CD4-positive, CD25-positive, alpha-beta regulatory T cell (primary cell): ENCODE measurements at places on chromosomes 12 and 14. TPM values are rescaled to one million over a fixed set of nuclear protein-coding genes. Genes with fewer than 3 reads are reported as not detected.
A peak's percentile ranks its signal among the peaks of the same experiment; 100 is the strongest.

The SELPLG gene
- 218 TPM for total RNA-seq

The RIMBP2 gene
- not detected for total RNA-seq

DNA sequence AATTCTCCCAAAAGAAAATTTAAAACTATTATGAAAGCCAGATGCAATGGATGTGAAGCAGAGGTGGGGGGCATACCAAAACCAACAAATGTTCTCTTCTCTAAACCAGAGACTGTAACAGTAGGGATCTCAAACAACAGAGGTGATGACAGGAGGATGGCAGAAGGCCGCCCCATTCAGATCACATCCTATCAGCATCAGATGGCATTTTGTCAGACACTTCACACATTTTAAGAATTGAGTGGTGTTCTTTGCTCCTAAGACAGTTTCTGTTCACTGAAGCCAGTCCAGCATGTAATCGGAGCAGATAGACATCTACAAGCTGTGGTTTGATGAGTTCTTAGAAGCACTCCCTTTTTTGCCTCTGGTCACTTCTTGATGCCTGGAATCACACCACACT is 59.6 kb upstream of the SRRM4 start:
- H3K27ac ChIP-seq, result no peak overlapping the region
- no peak overlapping the region for H3K4me3 ChIP-seq
- no peaks in the 10 kb centered on the region for H3K4me1 ChIP-seq
- no peaks in the 10 kb centered on the region for H3K27me3 ChIP-seq
- no peak for DNase-seq

DNA sequence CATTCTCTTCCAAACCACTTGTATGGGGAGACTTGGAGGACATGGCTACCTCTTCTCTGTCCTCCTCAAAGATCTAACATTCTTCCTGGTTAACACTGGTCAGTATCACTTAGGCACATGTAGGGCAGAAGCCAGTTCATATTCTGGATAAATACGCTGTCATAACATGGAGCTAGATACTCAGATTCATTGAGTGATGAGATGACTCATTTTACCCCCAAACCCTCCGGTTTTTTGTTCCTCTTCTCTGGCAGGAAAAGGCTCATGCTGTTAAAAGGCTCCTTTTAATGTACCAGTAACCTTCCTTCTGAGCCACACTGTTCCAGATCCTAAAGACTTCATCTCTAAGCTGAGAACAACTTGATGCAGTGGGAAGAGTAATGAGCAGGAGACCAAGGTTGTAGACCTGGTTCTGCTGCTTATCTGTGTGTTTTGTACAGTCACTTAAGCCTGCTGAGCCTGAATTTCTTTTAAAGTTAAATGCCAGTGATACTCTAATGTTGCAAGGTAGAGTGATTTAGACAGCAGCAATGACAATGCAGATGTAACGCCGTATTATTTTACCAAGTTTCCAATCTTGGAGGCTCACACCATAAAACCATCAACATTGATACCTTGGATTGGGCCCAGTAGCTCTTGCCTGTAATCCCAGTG is 57.3 kb upstream of the ELK3 start:
- no peak for DNase-seq
- H3K27ac ChIP-seq, result no peak overlapping the region
- no peak overlapping the region for H3K4me3 ChIP-seq
- no peaks in the 10 kb centered on the region for H3K27me3 ChIP-seq
- H3K4me1 ChIP-seq, result no peaks in the 10 kb centered on the region

- H3K36me3 ChIP-seq, result peaks cover 12% of the 10 kb centered on the region
- H3K4me1 ChIP-seq, result peaks cover 41% of the 10 kb centered on the region
- no peaks in the 10 kb centered on the region for H3K27me3 ChIP-seq
- no peak for DNase-seq
- H3K4me3 ChIP-seq, result peak overlapping the region; percentile 81
These were observed 353 bp upstream of the MAPK1IP1L start for GRCh38 chr14:55051165-55051422.

DNA sequence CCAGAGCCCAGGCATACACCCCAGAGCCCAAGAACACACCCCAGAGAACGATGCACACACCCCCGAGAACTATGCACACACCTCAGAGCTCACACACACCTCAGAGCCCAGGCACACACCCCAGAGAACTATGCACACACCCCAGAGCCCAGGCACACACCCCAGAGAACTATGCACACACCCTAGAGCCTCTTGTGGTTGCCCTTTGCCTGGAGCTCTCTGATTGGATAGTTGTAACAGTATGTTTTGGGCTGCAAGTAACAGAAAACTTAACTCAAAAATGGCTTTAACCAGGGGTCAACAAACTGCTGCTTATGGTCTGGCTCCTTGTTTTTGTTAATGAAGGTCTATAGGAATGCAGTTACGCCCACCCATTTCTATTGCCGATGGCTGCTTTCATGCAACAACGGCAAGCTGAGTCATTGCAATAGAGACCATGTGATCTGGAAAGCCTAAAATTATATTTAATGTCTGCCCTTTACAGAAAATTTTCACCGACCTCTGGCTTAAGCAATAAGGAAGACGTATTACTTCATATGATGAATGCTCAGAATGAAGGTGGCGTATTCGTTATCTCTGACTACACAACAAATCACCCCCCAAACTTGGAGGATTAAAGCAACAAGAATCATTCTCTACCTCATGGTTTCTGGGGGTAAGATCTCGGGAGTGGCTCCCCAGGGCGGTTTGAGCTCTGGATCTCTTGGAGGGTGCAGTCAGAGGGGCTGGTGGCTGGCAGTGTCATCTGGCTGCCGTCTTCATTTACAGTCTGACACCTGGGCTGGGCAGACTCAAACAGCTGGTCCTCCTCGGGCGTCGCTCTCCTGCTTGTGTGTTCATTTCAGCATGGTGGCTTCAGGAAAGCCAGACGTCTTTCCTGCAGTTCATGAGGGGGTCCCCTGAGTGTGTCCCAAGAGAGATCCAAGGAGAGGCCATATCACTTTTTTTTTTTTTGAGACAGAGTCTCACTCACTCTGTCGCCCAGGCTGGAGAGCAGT is 66.3 kb upstream of the NCOR2 start:
- no peak overlapping the region for H3K4me3 ChIP-seq
- H3K4me1 ChIP-seq, result peaks cover 6% of the 10 kb centered on the region
- no peak overlapping the region for H3K27ac ChIP-seq
- no peaks in the 10 kb centered on the region for H3K27me3 ChIP-seq

DNA sequence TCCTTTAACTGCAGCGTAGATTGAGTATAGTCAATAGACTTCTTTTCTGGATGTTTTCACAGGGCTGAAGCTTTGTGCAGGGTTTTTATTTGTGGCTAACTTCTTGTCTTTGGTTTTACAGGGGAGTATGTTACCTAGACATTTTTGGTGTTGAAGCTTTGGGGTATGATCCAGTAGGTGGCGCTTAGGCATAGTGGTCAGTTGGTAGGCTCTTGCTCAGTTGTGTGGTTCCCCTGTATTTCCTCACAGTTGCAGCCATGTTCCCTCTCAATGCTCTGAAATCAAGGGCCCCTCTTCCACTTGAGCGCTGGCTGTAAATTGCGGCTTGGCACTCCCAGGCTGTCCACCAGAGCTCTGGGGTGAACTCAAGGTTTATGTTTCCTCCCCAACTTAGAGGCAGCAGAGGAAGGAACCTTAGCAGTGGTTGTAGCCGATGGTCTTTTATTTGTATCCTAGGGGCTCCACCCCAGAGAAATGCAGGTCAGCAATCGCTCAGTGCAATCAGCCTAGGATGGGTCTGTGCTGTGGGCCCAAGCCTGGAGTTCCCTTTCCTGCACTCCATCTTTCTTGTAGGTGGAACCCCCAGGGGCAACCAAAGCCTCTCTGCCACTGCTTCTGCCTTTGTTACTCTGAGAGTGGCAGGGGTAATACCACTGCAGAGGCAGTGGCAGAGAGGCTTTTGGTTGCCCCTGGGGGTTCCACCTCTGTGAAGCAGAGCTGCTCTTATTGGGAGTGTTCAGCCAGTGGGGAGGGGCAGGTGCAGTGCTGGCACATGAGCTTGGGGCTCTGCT is 55.1 kb downstream of the CMAS start:
- peaks cover 3% of the 10 kb centered on the region for H3K4me1 ChIP-seq
- DNase-seq, result peak; percentile 77

GRCh38 chr12:49130151-49131050 is 794 bp downstream of the TUBA1B start:
- DNase-seq, result peak; percentile 94
- peaks cover 19% of the 10 kb centered on the region for H3K36me3 ChIP-seq
- peaks cover 30% of the 10 kb centered on the region for H3K4me1 ChIP-seq
- peak overlapping the region; percentile 95 for H3K27ac ChIP-seq
- peak overlapping the region; percentile 92 for H3K4me3 ChIP-seq
- H3K27me3 ChIP-seq, result no peaks in the 10 kb centered on the region

DNA sequence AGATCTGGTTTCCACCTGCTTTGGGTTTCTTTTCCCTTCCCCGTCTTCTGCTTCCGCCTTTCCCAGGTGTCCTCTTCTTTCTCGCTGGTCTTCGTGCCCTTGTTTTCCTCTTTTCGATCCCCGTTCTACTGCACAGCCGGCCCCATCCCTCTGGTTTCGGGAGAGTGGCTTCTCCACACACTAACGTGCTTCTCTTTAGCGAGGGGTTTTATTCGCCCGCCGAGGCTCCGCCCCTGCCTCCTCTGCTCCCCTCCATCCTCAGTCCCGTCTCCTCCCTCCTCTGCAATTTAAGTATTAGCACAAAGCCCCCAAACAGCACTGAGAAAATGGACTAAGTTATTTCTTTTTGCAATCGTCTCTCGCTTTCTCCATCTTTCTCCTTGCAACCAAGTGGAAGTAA is at the start of gene SLC7A8:
Gene SLC7A8 (minus strand): TSS at position 182 of the 400 bp plus-strand sequence. CDS start 746 bp downstream, outside the sequence.
- no peak for DNase-seq
- H3K36me3 ChIP-seq, result no peaks in the 10 kb centered on the region
- peaks cover 19% of the 10 kb centered on the region for H3K4me1 ChIP-seq
- H3K27ac ChIP-seq, result no peak within 1 kb of the TSS
- H3K27me3 ChIP-seq, result peaks cover 21% of the 10 kb centered on the region

GRCh38 chr14:52318062-52318461 is 4.0 kb downstream of the PTGER2 start:
- peak overlapping the region; percentile 49 for H3K27ac ChIP-seq
- H3K27me3 ChIP-seq, result peaks cover 3% of the 10 kb centered on the region
- H3K4me1 ChIP-seq, result peaks cover 50% of the 10 kb centered on the region
